Activated CD4-positive, alpha-beta T cell treated with anti-CD3 and anti-CD28 coated beads, Interleukin-2, amount 50 U/mL, for 48 hours (primary cell): ENCODE measurements at places on chromosomes 1 and 21.

DNA sequence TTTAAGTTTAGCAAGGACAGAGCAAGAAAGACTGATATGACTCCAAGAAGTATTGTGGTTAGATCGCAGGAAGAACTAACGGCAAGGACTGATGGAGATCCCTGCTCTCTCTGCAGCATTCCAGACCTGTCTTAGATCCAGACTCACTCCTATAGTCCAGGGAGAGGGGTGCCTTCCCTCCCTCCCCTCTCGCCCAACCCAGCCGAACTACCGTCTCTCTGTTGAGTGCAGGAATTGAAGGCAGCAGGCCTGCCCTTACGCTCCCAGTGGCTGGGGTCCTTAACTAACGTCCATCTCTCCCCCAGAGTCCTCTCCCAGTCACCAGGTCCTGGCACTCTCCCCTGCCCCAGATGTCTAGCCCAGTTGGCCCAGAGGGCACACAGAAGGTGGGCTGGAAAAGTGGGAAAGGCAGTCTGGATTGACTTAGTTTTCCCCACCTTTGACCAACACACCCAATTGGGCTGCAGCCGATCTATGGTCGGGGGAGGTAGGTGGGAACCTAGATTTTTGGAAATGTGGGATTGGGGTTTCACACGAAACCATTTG is 1.1 kb downstream of the CRABP2 start:
- DNase-seq = no peak

DNA sequence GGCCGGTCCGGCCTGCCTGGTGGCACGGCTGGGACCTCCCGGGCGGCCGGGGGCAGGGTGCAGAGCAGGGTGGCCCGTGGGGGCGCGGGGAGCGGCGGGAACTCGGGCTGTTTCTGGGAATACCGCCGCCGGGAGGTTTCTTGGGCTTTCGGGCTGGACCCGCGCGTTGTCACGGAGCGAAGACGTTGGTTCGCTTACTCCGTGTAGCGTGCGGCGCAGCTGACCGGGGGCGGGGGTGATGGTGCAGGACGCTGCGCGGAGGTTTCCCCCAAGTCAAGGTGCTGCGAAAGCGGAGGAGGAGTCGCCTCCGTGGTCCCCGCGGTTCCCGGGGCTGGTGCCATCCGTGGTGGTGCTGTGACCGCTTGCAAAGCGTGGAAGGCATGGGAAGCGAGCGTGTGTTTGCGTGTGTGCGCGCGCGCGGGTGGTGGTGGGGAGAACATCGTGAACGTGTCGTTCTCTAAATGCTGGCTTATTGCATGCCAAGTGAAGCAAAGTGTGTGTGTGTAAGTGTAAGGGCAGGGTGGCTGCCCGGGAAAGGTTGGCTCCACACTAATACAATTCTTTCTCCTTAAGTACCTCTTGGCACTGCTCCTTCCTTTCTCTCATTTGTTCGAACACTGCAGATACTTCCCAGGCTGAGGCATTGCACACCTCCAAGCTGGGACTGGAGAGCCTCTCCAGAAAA is 1.1 kb downstream of the RYR2 start:
- no peak for DNase-seq

DNA sequence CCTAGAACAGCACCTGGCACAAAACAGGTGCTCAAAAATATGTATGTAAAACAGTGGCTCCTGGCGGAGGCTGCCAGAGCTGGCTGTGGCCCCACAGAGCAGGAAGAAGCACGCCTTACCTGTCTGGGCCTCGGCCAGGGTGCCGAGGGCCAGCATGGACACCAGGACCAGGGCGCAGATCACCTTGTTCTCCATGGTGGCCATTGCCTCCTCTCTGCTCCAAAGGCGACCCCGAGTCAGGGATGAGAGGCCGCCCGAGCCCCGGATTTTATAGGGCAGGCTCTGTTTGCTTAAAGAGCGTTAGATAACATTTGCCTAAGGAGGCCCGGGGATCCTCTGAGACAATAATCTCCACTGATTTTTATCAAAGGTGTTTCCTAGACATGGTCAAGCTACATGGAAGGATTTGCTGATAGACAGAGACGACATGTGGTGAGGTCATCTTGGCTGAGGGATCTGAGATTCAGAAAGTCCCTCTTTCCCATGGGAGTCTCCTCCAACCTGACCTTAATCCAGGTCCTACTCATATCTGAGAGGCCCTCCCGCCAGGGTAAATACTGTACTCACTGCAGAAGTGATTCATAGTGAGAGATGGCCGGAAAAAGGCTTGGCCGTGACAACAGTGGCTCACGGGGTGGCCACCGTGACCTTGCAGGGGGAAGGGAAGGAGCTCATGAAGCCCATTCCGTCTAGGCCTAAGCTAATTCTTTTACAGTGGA is at the start of gene TFF1:
Gene TFF1, minus strand, starts transcription at position 244 of the 719 bp plus-strand sequence. Its CDS starts 40 bp downstream, at position 204.
- DNase-seq = no peak

- DNase-seq = no peak
Measured at GRCh38 chr1:188429386-188429785, 1600.6 kb downstream of the PLA2G4A start.

DNA sequence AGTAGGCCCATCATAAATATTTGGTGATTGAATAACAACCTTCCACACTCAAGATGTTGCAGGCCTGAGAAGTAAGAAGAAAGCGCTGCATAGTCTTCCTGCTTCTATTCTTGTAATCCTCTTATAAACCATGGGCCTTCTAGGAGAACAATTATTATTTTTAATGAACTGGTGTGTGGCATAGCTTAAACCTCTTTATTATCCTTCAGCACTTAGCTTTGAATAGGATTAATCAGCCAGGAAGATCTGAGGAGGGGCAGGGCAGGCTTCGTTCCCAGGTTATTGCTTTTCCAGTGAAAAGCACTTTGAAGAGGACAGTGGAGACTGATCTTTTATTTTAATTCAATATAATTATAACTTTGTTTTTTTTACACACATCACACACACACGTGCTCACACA is 42.3 kb downstream of the KIF26B start:
- no peak for DNase-seq

DNA sequence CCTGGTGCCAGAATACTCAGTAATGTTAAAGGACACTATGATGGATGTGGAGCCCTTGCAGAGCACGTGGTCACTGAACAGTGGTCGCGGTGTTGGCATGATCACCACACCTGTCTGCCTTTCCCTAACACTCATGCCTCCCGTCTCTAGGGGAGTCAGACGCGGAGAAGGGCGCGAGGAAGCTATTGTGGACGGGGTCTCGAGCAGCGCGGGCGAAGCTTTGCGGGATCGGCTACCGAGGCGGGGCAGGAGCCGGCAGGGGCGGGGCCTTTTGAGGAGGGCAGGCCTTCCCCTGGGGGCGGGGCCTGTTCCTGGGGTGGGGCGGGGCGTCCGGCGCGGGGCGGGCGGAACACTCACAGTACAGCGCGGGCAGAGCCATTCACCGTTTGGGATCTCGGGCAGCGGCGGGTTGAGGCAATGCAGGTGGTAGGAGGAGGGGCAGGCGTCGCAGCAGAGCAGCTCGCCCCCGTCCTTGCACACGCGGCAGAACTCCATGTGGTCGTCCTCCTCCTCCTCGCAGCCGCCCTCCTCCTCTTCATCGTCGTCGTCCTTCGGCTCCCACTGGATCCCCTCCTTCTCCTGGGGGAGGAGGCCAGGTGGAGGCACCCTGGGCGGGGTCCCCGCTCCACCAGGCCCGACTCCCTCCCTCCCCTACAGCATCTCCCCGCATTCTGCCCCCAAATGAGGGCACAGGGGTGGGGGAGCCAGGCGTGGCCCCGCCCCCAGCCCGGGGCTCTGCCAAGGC is 31.5 kb downstream of the CHD5 start:
- DNase-seq = peak; percentile 74

DNA sequence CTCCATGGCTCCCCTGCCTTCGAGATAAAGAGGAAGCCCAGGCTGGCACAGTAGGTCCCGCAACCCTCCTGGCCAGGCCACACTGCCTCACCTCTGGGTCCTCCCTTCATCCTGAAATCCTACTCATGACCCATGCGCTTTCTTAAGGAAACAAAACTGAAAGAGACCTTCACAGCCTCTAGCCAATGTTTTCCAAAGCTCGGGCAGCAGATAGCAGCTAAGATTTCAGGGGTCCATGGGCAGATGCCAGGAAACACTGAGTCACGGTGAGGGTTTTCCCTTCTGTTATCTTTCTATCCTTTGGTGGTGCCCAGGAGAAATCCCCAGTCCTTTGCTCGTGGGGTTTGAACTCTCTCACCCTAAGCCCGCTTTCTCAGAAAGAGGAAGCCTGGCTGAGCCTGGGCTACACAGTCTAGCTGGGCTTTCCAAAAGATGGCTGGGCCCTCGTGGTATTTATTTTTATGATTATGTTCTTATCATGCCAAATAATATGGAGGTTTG is 26.6 kb downstream of the TTC39A start:
- peak; percentile 64 for DNase-seq

- DNase-seq = no peak
Measured at GRCh38 chr1:53663529-53664300, 75.2 kb downstream of the GLIS1 start.

GRCh38 chr21:14403681-14404318 is 20.9 kb upstream of the HSPA13 start:
- no peak for DNase-seq
